ENCODE measurements at places on chromosomes 16 and 17.

DNA sequence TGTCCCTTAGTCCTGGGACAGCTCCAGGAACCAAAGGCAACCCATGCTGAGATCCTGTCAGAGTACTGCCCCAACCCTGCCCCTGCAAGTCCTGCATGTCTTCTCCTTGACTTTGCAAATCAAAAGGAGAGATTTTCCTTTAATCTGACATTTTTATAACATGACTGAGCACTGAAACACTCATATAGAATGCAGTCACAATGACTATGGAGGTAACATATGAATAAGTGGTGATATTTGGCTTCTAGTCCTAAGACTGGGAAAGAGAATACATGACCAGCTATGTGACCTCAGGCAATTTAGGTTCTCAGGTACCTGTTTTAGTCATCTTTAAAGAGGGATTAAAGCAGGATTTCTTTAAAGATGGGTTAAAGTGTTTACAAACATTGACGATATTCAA, 941.6 kb upstream of the CDH8 start:
- DNase-seq, result no peak

DNA sequence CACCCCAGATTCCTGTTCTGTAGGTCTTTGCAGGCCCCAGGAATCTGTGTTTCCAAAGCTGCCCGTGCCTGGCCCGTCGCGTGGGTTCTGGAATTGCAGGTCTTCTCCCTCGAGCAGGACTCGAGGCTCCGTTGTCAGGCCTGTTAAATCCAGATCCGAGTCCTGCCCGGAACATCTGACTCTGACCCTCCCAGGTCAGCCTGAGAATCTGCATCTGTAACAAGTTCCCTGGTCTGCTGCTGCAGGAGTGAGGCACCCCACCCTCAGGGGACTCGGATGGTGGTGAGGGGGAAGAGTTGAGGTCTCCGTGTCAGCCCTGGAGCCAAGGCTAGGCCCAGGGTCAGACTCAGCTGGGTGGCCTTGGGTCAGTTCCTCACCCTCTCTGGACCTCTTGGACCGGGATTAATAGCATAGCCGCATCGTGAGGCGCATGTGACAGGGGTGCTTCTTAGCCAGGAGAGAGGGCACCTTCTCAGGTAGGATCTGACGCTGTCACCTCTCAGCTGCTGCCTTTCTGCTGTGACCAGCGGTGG, 8.8 kb downstream of the SPIRE2 start:
- no peak for DNase-seq

- DNase-seq, result no peak
These were observed 4.4 kb downstream of the CPNE2 start for GRCh38 chr16:57096793-57097192.

DNA sequence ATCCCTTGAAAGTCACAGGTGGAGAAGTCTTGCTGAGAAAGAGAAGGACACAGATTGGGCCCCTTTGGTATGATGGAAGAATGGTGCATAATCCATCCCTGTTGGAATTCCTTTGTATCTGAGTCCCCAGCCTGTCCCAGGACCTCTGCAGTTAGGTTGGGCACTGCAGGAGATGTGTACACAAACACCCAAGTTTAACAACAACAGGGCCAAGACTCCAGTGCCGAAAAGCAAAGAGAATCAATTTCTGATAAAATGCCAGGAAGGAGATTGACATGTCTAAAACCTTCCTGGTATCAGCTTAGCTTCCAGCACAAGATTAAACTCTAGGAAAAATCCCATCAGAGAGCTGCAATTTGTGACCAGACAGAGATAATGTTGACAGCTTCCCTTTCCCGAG, 32.9 kb downstream of the KATNIP start:
- DNase-seq, result no peak

DNA sequence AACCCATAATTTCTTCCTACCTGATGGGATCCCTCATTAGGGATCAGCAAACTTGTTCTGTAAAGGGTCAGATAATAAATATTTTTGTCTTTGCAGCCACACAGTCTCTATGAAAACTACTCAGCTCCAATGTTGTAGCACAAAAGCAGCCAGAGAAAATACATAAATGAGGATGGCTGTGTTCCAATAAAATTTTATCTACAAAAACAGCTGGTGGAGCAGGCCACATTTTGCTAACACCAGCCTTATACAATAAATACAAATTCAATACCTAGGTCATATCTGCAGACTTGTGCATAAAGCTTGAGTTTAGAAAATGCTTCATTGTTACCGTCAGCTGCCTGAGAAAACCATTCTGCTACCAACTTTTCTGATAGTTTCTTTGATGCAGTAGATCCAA, 38.4 kb upstream of the INTS2 start:
- DNase-seq, result no peak

- no peak for DNase-seq
These were observed 71.6 kb downstream of the GSG1L start for GRCh38 chr16:27991876-27992275.

DNA sequence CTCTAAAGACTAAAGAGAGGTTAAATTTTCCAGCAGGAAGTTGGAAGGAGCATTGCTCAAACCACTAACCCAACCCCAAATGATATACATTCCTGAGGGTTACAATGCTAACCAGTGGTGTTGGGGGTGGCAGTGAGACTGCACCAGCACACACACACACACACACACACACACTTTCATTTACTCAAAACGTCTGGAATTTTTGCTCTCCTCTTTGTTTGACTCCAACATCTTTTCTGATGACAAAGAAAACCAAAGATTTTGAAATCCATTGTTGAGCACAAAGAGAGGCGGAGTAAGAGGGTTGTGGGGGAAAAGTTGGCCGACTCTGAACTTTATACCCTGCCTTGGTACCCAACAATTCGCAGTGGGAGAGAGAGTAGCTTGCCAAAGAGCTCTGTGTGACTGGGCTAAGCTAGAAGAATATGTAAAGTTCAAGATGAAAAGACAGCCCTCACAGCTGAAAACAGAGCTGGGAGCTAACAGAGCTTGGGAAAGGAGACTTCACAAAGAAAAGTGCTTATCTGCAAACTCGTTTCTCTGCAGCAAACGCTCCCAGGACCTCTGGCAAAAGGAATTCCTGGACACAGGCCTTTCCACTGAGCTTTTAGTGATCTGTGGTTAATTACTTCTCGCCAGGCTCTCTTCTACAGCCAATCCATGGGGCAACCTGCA, 426.0 kb upstream of the CDH11 start:
- no peak for DNase-seq

- no peak for DNase-seq
These were observed 682 bp downstream of the XAF1 start for GRCh38 chr17:6756425-6757031.

- DNase-seq, result no peak
These were observed 3.8 kb downstream of the WFDC1 start for GRCh38 chr16:84298376-84298899.

GRCh38 chr17:66268247-66268927, 34.0 kb upstream of the PRKCA start:
- DNase-seq, result no peak

DNA sequence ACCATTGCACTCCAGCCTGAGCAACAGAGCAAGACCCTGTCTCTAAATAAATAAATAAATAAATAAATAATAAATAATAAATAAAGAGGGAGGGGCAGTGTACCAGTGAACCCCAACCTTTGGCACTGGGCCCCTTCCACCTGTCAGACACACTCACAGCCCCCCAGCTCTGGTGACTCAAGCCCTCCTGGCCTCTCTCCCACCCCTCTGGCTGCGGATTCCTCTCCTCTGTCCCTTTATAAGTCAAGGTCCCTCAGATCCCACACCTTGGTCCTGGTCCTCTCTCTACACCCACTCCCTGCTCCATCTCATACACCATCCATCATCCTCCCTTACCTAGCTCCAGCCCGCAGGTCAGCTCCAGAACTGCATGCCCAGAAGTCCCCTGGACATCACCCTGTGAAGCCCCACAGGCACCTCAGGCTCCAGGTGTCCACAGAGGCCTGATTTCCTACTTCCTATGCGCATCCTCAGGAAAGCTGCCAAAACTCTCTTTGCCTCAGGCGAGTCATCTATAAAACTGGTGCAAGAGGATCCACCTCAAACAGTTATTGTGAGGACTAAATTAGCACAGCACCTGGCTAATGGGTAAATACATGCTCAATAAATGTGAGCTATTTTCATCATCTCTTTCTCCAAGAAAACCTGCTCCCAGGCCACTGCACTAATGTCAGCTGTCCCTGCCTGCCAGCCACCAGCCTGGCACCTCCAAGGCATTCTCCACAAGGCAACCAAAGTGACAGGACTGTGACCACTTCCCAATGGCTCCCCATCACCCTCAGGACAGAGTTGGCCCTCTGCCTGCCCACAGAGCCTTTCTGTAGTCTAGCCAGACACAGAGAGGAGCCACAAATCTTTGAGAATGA, 46.8 kb downstream of the BEAN1 start:
- DNase-seq, result no peak

DNA sequence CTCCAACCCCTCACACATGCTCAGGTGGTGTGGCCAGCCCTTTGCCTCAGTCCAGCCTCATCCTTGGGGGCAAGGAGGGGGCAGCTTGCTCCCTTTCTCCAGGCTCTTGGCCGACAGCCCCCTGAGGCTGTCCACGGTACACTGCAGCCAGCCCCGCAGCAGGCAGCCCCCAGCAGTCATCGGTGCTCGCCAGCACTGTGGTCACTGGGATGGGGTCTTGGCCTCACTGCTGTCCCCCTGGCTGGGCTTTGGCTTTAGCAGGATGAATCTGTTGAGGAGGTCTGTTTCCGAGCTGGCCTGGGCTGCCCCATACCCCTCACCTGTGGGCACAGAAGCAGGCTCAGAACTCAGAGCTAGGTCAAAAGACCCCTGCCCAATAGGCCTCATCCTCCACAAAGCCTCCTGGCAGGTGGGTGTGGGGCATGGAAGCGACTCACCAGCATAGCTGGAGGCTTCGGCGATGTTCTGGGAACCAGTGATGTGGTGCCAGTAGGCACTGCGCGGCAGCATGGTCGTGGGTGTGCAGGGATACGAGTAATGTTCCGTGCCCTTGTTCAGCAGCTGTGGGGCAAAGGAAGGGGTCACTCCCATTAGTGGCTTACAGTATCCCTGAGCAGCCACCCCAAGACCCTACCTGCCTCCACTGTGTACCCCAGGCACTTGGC, 10.8 kb downstream of the POLR2C start:
- DNase-seq, result no peak

- DNase-seq, result no peak
These were observed 15.7 kb downstream of the CCDC42 start for GRCh38 chr17:8728971-8729370.

GRCh38 chr17:79066963-79067362, 7.7 kb upstream of the ENGASE start:
- DNase-seq, result no peak

- no peak for DNase-seq
These were observed 60.7 kb upstream of the NKD1 start for GRCh38 chr16:50487528-50487927.

GRCh38 chr16:84561291-84561690, 56.6 kb downstream of the COTL1 start:
- DNase-seq, result no peak

DNA sequence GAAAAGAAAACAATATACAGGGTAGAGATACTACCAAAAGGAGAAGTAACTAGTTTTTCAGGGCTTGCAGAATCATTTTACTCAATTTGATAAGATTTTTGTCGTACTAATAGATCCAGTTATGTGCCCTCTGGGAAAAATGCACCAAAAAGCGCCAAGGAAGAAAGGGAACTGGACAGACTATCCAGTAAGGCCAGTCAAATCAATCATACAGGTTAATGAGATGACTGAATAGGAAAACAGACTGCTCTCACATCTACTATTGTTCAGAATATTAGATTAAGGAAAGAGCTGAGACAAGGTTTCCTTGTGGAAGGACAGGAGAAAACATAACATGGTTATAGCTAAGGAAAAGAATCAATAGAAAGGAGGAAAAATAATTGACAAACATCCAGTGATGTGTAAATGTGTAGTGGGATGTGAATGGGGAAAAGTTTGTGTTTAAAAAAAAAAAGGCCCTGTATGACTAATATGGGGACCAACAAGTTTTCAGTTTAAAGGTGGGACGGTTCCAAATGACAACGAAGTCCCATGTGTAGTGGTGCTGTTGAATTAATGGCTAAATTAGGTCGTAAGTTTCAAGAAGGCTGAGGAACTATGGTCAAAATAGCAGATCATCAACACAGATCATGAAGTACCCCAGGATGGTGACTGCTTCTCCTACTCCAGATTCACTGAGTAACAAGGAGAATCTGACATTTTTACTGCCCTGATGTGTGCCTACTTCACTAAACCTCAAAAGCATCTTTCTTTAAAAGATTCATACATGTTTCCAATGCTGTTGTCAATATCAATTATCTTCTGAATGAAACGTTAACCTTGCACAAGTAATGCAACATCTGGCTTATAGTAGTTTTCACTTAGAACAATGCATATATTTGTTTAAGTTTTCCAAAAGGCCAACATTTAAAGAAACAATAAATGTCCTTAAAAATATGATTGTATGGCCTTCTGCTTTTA, 40.7 kb downstream of the BRIP1 start:
- no peak for DNase-seq

- no peak for DNase-seq
These were observed 40.1 kb upstream of the RBBP6 start for GRCh38 chr16:24499193-24499814.

DNA sequence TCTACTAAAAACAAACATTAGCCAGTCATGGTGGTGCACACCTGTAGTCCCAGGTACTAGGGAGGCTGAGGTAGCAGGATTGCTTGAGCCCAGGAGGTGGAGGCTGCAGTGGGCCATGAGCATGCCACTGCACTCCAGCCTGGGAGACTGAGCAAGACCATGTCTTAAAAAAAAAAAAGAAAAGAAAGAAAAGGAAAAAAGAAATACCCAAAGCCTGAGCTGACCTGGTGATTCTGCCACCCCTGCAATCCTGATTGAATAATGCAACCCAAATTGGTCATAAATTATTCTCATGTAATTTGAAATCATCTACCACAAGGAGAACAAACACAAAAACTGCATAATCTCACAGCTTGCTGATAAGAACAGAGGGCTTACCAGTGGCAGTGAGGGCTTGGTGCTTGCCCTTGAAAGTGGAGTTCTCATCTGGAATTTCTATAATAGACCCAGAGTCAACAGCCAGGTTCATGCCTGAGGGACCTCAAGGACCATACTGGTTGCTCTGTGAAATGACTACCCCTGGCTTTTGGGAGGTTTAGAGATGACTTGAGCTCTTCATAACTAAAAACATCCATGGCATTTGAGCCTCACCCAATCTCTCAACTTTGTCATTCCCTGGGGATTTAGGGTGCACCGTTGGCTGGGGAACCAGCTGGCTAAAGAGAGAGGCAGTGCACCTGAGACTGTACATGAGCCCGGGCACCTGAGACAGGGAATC, 35.4 kb upstream of the TMC5 start:
- no peak for DNase-seq

DNA sequence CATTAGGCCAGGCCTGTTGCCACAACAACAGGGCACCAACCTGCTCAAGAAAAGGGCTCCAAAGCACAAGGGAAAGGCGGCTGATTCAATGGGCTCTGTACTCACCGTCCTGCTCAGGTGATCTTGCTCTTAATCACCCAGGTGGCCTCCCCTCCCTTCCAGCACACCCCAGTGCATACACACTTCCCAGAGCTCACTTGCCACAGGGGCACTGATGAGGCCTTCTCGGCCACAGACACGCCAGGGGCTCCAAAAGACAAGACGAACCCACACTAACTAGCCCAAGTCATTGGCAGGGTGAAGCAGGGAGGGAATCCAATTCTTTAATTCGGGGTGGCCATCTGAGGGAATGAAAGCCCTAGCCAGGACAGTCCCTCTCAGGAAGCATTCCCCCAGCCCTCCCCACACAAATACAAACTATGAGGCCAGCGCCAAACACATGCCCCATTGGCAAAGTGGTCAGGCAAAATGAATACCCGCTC, 1.4 kb downstream of the MYO18A start:
- no peak for DNase-seq

- no peak for DNase-seq
These were observed 23.3 kb upstream of the NOG start for GRCh38 chr17:56570199-56570598.

All from stimulated activated CD8-positive, alpha-beta memory T cell treated with anti-CD3 and anti-CD28 coated beads, Interleukin-7, amount 100 ng/mL, for 48 hours (primary cell).